Thyroid gland (tissue), 4 donors: ENCODE measurements at places on chromosomes 2 and 18. TPM values are rescaled to one million over a fixed set of nuclear protein-coding genes. Genes with fewer than 3 reads are reported as not detected.
A peak's percentile ranks its signal among the peaks of the same experiment; 100 is the strongest.

- no peak for DNase-seq
These were observed 303.9 kb downstream of the CPS1 start for GRCh38 chr2:210860276-210860675.

DNA sequence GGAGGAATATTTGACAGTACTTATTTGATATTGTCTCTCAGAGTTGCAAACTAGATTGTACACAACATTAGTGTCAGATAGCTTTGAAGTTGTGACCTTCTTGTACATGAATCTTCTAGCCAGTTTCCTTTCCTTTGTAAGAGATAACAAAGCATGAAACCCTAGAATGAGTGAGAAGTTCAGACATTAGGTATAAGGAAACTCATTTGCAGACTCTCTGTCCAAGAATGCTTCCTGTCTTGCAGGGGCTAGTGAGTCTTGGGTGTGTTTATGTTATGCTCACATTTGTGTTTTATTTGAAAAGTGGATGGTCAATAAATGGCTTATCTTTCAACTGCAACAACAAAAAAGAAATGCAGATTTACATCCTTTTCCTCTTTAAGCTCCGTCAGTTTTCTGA, 1.4 kb downstream of the BOD1L2 start:
- no peak for DNase-seq

- DNase-seq, result no peak
These were observed 13.5 kb upstream of the FEZ2 start for GRCh38 chr2:36611316-36611990.

DNA sequence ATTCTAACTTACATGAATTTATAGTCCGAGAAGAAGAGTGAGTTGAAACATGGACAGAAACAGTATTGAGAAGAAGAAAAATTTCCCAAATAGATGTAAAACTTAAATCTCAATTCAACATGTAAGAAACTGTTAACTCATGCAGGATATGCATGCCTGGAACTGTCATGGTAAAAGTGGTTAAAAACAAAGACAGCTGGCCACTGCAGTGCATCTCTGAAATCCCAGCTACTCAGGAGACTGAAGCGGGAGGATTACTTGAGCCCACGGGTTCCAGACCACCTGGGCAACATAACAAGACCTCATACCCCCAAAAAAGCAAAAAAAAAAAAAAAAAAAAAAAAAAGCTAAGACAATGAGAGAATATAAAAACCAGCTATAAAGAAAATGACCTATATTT, 93.0 kb upstream of the TTC27 start:
- DNase-seq, result no peak

DNA sequence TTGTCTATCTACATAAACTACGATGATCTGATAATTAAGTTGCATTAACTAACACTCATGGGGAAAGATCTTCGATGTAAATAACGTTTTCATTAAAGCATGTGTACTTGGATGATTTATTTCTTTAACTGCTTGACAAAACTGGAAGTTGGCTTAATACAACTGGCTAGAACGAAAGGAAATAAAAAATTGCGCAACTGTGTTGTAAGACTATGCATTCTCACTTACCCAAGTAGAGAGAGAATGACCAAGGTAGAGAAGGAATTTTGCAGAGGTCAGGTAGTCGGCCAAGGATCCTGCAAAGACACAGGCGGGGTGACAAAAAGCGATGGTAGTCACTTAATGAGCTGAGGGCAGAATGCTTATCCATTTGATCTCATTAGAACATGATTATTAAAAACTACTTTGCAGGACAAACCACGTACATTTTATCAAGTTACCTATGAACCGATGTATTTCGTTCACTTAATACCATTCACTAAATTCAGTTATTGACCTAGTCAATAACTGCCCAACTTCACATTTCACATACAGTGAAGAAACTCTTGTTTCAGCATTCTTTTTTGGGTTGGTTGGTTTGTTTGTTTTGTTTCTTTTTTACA, 900 bp downstream of the SLC40A1 start:
- DNase-seq, result no peak

DNA sequence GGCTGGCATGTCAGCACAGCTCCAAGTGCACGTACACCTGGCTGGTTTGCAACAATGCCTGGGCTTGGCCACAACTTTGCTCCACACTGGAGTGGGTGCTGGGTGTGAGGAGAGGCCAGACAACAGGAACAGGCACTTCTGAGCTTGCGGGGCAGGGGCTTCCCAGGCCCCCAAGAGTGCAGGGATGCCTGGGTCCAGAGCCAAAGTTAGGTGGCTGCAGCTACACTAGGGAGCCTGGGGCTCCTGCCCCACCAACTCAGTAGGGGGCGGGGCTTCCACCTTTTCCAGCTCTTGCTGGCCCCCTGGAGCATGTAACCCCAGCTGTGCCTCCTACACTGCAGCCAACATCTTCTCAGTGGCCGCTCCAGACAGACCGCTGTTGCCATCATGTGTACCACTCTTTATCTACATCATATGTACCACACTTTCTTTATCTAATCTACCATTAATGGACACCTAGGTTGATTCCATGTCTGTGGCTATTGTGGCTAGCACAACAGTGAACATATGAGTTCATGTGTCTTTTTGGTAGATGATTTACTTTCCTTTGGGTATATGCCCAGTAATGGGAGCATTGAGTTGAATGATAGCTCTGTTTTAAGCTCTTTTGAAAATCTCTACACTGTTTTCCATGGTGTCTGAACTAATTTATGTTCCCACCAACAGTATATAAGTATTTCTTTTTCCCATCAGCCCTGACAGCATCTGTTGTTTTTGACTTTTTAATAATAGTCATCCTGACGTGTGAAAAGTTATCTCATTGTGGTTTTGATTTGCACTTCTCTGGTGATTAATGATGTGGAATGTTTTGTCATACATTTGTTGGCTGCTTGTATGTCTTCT, 87.9 kb downstream of the ZNF804A start:
- DNase-seq, result no peak

DNA sequence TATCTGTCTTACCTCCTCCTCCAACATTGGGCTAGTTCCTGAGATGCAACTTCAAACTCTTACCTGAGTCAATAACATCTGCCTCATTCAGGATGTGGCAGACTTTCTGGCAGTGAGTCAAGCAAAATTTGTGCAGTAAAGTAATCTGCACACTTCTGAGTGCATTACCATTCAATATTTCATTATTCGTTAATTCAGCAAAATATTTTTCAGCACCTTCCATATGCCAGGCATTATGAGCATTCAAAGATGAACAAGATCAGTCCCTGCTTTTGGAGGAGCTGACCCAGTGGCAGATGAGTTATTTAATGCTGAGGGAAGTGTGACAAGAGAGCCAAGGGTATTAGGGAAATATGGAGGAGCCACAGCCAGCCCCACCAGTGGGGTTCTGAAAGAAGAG, 339.7 kb downstream of the LNPK start:
- no peak for DNase-seq

GRCh38 chr2:88239781-88240180, 69.6 kb downstream of the THNSL2 start:
- no peak for DNase-seq

- no peak for DNase-seq
These were observed 68.3 kb downstream of the PTPN4 start for GRCh38 chr2:119827866-119828507.

DNA sequence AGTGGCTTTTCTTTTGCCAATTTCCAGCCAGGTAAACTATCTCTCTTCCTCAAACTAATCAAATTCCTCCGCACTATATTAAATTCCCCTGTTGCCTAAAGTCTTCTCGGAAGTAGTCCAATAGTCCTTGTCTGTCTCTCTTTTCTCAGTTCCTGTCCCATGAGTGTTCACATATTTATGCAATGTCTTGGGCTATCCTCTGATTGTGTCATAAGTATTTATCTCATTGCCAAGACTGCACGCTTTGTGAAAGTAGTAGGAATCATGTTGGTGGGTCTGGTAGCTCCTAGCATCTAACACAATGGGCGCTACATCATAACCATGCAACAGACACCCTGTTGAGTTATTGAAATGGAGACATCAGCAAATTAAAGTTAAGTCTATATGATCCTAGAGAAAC, 59.9 kb upstream of the POU3F3 start:
- DNase-seq, result no peak

- no peak for DNase-seq
These were observed 29.7 kb downstream of the C2orf42 start for GRCh38 chr2:70161069-70161534.

GRCh38 chr2:170155022-170155722, 22.8 kb upstream of the MYO3B start:
- no peak for DNase-seq

- DNase-seq, result no peak
These were observed 39.3 kb upstream of the SH3RF3 start for GRCh38 chr2:109089602-109090300.

- no peak for DNase-seq
These were observed 6.4 kb upstream of the GEMIN6 start for GRCh38 chr2:38771632-38772031.

DNA sequence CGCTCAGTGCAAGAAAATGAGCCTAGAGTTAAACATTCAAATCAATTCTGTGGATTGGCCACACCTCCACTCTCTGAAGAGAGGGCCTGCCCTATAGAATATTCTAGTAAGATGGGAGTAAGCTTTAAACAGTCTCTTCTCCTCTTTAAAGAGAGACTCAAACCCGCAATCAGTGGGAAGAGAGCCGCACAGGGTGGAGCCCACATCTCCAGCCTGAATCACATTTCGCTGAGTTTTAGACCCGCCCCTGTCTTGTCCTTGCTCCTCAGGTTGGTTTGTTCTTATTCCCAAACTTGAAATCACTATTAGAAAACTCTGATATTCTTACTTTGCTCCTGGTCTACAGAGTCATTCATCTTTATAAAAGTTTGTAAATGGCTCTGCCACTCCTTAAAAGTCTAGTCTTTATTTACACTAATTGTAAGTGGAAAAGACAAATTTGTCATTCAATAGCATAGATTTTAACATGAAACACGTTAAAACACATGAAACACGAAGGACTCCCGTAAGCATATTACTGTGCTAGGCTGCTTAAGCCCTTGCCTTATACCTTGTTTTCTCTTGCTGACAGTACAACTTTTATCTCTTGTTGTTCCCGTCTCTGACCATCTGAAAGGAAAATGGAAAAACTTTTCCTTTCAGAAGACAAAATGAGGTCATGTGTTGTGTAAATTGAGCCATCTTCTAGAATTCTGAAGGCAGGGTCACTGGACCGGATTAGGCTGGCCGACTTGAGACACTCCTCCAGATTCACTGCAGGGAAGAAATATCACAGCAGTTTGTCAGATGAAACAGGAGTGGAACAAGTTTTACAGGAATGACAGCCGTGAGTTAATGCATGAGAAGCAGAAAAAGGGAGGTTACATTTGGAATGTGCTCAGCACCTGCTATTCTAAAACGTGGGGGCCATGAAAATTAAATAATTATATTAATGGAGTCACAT, 5.6 kb downstream of the DSC1 start:
- no peak for DNase-seq

GRCh38 chr2:17242813-17243485, 275.3 kb downstream of the RAD51AP2 start:
- no peak for DNase-seq

GRCh38 chr2:63059793-63060471, 9.3 kb downstream of the OTX1 start:
- no peak for DNase-seq

GRCh38 chr2:216765761-216766262, 70.5 kb upstream of the IGFBP5 start:
- peak; percentile 68 for DNase-seq

DNA sequence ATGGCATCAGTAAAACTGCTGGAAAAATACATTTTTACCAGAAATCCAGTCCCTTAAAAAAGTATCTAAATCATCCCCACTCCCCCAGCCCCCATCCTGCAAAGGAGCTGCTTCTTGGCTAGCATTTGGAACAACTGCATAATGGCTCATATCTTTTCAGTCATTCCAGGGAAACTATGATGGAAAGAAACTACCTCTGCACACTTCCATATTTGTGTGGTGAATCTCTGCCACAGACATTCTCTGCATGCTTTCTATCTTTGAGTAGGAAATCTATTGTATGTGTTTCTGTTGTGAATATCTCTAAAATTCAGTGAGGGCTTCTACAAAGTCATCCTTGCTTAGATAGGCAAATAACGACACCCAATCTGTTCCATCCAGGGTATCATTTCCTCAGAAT, 632.3 kb downstream of the LRP1B start:
- no peak for DNase-seq

DNA sequence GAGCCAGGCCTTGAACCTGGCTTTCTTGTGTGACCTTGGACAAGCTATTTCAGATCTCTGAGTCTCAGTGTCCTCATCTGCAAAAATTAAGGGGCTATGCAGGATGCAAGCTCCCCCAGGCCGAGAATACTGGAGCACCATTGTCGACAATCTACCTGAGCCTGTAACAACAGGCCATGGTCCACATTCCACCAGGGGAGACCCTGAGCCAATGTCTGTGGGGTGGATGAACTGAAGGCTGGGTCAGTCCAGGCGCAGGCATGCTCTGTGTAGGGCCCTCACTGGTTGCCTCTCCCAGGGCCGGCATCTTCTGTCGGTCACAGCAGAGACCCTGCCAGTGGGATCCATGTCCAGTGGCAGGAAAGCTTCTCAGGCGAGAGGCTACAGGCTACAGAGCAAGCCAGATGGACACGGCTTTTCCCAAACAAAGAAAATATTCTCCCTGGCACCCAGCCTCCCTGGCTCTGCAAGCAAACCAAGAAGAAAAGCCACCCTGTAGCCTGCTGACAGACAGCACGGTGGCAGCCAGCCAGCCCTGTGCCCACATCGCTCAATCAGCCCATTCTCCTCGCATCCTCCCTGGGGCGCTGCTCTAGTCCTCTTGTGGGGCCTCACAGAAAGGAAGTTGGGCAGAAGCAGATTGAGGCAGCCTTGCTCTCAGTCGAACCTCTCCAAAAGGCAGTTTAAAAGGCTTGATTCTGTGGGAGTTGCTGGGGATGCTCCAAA, 48.7 kb upstream of the FZD7 start:
- DNase-seq, result peak; percentile 26

DNA sequence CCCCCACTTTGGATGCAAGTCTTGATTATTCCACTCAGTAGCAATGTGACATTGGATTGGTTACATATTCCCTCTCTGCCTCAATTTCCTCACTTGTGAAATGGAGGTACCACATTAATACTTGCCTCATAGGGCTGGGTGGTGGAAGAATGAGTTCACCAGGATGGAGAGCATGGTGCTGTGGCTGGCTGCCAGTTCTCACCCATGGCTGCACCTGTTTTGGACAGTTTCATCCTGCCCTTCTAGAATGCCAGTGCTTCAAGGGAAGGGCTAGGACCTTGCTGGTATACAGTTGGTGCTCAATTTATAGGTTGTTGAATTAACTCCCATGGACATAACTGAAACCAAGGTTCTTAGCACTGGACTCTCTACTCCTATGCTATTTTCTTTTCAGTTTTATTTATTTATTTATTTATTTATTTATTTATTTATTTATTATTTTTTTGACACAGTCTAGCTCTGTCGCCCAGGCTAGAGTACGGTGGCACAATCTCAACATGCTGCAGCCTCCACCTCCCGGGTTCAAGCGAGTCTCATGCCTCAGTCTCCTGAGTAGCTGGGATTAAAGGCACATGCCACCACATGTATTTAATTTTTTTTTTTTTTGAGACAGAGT, 5.3 kb upstream of the SH3RF3 start:
- no peak for DNase-seq

The RPS27A gene
- total RNA-seq, result 1,905 TPM

The MAPRE3 gene
- total RNA-seq, result 21.2 TPM

The CCDC85A gene
- total RNA-seq, result 36.4 TPM

The MEIS1 gene
- total RNA-seq, result 11.8 TPM

The GALNT3 gene
- total RNA-seq, result 48.8 TPM

The DAPL1 gene
- 68.9 TPM for total RNA-seq

The SERPINB11 gene
- total RNA-seq, result not detected

The SLC5A7 gene
- 0.40 TPM for total RNA-seq
